ENCODE measurements at places on chromosomes 7 and 10. TPM values are rescaled to one million over a fixed set of nuclear protein-coding genes. Genes with fewer than 3 reads are reported as not detected.

- no peak for DNase-seq
Measured at GRCh38 chr10:116848944-116849247, 403 bp upstream of the ENO4 start.

- DNase-seq: no peak
Measured at GRCh38 chr7:101241015-101241363, 3.4 kb upstream of the CLDN15 start.

- DNase-seq: no peak
Measured at GRCh38 chr10:23610626-23611307, 171.9 kb downstream of the OTUD1 start.

GRCh38 chr7:127525866-127526480 is 59.4 kb downstream of the GCC1 start:
- DNase-seq: no peak

PRTFDC1 gene
- total RNA-seq: 48.6 TPM
